Prostate gland (tissue), 2 donors: ENCODE measurements at places on chromosomes 7 and 10.

DNA sequence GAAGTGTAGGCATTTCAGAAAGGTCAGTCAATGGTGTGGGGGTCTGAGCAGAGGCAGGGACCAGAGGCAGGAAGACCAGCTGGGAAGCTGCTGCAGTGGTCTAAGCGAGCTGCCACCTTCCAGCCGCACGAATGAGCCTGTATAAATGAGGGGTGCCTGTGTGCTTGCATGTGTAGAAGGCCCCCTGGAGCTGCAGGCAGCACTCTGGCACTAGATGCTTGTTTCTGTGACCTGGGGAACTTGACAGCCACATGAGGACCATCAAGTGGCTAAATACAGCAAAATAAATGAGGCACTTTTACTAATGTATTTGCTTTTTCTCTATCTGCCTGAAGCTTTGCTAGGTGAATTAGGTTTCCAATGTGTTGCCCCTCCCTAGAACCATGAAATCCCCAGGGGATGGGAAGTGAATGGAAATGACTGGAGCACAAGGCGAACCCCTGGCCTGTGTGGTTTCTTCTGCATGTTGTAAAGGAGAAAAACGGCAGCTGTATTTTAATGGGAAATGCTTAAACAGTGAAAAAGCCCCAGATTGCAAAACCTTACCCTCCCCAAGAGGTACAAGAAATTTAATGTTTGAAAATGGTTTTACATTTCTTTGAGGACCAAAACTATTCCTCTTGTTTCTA, 57.7 kb downstream of the PYROXD2 start:
- no peak for DNase-seq

- DNase-seq, result no peak
These were observed 58.5 kb upstream of the FERD3L start for GRCh38 chr7:19203686-19204085.

DNA sequence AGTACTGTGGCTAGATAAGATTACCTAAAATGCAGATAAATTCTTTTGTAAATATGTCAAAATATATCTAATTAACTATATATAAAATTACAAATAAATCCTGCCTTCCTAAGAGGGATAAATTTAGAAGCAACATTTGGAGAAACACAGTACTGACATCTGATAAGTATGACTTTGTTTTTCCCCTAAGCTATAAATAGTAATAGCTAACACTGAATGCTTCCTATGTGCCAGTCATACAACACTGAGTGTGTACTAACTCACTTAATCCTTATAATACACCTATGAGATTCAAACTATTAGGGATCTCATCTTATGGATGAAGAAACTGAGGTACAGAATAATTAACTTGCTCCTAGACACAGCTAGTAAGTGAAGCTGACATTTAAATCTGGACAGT, 733.4 kb downstream of the MAGI2 start:
- no peak for DNase-seq

GRCh38 chr10:49387071-49387470, 8.8 kb downstream of the DRGX start:
- DNase-seq, result no peak

DNA sequence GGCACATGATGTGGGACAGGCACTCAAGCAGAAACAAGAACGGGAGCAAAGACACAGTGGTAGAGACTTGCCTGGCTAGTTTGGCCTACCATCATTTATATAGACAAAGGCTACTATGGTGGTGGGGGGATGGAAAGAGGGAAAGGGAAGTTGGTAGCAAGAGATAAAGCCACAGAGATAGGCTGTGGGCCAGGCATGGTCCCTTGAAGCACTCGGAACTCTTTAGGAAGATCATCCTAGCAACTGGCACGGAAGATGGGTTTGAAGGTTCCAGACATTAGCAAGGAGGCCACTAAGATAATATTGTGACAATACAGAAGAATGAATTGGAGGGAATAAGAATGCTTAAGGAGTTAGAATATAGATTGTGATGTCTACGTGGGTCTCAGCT, 319.6 kb downstream of the ELMO1 start:
- DNase-seq, result no peak

- DNase-seq, result no peak
These were observed 85.4 kb downstream of the MKX start for GRCh38 chr10:27660268-27660667.

DNA sequence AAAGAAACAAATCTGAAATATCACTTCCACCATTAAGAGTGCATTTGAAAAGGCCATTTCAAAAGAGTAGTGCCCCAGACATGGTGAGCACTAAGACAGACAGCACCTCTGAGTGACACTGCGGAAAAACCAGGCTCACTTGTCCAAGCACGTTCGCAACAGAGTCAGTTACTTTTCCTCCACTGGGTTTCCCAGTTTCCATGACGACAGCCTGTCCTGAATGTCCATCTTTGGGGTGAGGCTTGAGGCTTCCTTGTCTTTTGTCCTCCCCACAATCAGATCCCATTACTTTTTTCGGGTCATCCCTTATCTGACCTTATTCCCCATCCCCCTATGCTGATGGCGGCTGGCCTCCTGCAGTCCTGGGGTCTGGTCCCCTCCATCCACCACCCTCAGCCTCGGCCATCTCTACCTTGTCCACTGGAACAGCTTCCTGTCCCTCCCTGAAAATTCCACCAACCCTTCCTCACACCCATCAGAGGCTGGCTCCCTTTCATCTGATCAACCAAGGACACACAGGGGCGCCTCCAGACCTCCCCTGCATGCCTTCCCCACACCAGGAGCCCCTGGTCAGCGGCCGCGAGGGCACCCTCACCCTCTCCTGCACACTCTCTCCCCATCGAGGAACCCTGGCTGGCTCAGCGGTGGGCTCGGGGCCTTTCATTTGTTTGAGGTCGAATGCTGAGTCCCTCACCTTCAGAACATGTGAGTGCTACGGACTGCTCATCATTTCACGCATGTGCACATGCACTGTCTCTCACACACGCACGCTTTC, 363.6 kb downstream of the DNAJB6 start:
- no peak for DNase-seq

- peak; percentile 27 for DNase-seq
These were observed at the start of gene DENND2A for GRCh38 chr7:140640727-140641523. TSS of gene DENND2A (minus strand) at chr7:140640813. CDS start at chr7:140602397, 38,416 bp downstream.

DNA sequence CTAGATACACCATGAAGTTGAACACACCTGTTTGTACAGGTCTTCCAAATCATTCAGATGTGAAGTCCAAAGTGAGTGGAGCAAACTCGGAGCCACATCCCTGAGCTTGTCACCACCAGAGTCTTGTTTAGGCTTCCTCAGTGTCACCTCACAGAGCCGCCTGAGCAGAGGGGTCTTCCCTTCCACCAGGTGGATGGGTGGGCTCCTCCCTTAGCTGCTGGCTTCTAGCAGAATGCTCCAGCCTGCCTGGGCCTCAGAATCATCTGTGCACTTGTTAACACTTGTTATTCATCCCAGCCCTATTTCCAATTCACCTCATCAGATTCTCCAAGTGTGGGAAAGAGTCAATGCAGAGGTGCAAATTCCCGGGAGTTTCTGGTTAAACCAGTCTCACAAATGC, 32.5 kb downstream of the C10orf71 start:
- no peak for DNase-seq

- DNase-seq, result no peak
These were observed 75.3 kb downstream of the MTPN start for GRCh38 chr7:135901585-135902540.

DNA sequence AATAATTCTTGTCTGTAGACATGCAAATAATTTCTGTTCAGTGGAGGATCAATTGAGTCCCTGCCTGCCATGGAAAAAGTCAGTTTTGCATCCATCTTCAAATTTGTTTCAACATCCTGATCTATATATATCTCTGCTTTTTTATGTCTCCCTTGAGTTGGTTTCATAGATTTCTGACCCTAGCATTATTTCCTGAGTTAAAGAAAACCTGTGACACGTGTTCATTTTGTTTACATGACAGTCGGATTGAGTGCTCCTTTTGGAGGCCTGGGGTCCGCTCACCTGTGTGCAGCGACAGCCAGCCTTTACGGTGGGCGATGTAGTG, 674 bp downstream of the MRPS24 start:
- DNase-seq, result no peak

DNA sequence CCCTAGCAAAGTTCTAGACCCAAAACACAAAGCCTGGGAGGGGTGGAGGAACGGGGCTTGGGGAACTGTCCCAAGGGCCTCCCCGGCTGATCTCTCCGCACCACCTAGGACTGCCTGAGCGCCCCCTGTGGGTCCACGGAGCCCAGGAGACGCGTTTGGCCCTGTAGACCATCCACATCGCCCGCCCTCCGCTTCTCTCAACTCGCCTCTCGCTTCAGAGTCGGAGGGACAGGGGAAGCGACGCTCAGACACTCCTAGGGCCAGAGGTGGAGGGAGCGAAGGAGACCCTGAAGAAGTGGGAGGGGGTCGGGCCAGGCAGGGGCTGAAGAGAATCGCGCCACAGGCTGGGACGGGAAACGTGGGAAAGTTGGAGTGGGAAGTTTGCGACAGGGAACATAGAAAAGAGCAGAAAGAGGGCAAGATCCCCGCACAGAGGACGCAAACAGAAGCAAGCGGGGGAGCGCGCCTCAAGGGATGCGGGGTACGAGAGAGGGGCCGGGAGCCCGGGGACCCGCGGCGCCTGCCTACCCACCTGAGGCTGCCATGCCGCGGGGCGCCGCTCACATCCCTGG, 378 bp downstream of the PIK3AP1 start:
- no peak for DNase-seq

GRCh38 chr10:52682766-52683165, 89.8 kb downstream of the MBL2 start:
- DNase-seq, result peak; percentile 14

DNA sequence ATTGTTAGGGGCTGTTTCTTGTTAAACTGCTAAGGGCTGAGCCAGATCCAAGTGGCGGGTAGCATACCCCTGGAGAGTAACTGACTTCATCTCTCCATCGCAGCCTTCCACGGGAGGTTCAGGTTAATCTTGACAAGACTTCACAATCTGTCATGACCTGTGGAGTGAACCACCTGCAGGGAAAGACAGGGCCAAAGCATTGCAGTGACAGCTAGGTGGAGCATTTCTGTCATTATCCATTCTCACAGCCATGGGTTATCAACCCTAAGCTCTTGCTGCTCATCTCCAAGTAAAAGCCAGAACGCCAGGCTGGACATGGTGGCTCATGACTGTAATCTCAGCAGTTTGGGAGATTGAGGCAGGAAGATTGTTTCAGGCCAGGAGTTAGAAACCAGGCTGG, 17.2 kb downstream of the ABCC2 start:
- DNase-seq, result no peak

- no peak for DNase-seq
These were observed 132.4 kb downstream of the TSPAN12 start for GRCh38 chr7:120725376-120726039.

- no peak for DNase-seq
These were observed 79.0 kb upstream of the LYZL1 start for GRCh38 chr10:29209830-29210229.

DNA sequence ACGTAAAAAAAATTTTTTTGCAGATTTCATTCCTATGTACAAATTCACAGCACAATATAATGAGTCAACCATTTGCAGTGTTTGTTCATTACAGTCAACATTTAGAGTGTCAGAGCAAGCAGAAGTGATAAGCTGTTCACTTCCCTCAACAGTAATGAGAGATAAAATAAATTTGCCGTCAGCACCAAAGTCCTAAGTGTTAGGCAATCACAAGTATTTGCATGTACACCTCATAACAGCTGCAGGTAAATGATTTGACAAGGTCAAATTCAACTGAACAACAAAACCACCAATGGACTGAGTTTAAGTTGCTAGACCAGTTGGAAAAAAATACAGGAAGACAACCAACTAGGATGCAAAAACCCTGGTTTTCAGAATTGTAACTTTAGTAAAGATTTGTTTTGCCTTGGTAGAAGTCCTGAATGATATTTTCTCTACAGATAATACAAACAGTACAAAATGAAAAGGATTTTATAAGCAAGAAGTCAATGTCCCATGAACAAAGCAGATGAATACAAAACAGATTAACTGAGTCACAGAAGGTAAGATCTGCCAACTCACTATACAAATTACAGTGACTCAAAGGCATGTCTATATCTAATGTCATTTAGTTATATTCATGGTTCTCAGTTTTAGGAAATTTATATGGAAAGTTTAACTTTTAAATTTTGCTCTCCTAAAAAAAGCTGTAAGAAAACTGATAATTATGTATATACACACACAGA, 10.4 kb downstream of the RAPGEF5 start:
- DNase-seq, result no peak

DNA sequence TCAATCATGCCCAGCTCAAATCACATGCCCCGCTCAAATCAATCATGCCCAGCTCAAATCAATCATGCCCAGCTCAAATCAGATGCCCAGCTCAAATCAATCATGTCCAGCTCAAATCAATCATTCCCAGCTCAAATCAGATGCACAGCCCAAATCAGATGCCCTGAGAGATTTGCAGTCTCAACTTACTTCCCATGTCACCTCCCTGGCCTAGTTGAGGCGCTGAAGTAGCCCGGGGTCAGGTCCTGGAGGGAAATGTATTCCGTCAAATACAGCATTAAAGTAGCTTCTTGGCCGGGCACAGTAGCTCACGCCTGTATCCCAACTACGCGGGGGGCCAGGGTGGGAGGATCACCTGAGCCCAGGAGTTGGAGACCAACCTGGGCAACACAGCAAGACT, 15.7 kb upstream of the PRKAR1B start:
- no peak for DNase-seq

DNA sequence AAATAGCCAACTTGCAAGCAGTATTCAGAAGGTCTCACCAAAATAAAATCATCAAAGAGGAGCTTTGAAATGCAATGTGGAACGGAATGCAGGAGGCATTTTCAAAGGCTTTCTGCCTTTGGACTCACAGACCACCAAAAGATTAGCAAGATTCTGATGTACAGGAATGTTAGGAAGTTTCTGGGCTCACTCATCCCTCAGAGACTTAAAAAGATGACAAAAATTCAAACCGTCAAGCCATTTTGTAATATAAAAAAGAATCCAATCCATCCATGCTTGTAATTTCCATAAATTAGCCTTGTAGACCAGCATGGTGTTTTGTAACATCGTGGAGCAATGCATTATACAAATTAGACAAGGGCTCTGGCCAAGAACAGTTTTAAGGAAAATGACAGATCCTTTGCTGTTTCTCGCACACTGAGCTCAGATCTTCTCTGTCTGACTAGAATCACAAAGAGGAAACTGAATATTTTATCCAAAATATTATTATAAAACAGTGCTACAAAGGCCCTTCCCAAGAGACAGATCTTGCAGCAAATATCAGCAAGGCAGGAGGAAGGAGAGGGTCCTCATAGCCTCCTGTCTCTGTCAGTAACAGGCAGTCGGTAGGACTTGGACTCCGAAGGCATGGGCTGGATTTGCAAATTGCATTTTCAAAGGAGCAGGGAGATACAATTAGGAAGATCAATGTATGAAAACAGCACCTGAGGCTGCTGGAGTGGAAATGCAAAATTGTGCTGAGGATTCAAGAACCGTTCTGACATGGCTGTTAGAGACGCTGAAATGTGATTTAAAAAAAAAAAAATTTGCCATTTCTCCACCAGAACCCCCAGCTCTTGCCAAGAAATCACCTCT, 57.4 kb upstream of the NRP1 start:
- no peak for DNase-seq

- DNase-seq, result peak; percentile 42
These were observed 130.8 kb downstream of the SORBS1 start for GRCh38 chr10:95430231-95430951.

- DNase-seq, result no peak
These were observed 473.3 kb downstream of the PLXNA4 start for GRCh38 chr7:132102942-132103341.
